ENCODE measurements at places on chromosomes 3 and 15. TPM values are rescaled to one million over a fixed set of nuclear protein-coding genes. Genes with fewer than 3 reads are reported as not detected.
A peak's percentile ranks its signal among the peaks of the same experiment; 100 is the strongest.

The GABRB3 gene
- 0.16 TPM for total RNA-seq

DNA sequence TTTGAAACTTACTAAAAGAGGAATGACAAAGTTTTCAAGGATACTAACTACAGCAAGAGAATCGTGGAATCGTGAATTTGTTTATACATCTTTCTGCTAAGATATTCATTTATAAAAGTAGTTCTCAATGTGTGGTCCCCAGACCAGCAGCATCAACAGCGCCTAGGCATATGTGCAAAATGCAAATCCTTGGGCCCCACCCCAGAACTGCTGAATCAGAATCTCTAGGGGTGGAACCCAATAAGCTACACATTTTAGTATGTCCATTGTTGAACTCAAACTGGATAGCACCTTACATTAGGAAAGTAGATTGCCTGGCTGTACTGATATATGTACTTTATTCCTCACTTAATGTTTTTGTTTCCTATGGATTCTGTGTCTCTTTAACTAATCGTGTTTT lies 346.0 kb downstream of the MFSD1 start:
- H3K4me1 ChIP-seq, result no peaks in the 10 kb centered on the region
- no peaks in the 10 kb centered on the region for H3K36me3 ChIP-seq
- peaks cover 2% of the 10 kb centered on the region for H3K27me3 ChIP-seq
- no peak overlapping the region for H3K4me3 ChIP-seq

GRCh38 chr3:156997351-156997750 lies 162.6 kb downstream of the CCNL1 start:
- H3K36me3 ChIP-seq, result no peaks in the 10 kb centered on the region
- no peak for DNase-seq
- peaks cover 5% of the 10 kb centered on the region for H3K27me3 ChIP-seq

DNA sequence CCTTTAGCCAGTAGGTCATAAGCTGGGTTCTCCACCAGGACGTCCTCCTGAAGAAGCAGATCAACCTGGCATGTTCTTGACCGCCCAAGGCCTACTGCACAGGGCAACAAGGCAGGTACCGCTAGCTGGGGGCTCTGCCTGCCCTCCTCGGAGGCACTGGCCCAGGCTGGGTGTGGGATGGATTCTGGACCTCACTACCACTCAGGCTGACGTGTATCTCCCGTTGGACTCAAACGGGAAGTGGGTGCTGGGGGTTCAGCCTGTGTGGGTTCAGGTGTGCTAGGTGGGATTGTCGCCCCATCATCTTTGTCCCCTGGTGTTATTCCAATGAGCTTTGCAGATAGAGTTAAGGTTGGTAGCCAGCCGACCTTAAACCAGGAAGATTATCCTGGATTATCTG lies 95.0 kb upstream of the SNRPA1 start:
- no peak overlapping the region for H3K4me3 ChIP-seq
- H3K27me3 ChIP-seq, result no peaks in the 10 kb centered on the region
- DNase-seq, result no peak
- peaks cover 6% of the 10 kb centered on the region for H3K4me1 ChIP-seq
- H3K36me3 ChIP-seq, result no peaks in the 10 kb centered on the region

GRCh38 chr3:120094776-120095225 lies 554 bp upstream of the GSK3B start:
- H3K27ac ChIP-seq, result no peak overlapping the region
- H3K36me3 ChIP-seq, result peaks cover 12% of the 10 kb centered on the region
- H3K4me1 ChIP-seq, result peaks cover 16% of the 10 kb centered on the region
- DNase-seq, result peak; percentile 100
- no peaks in the 10 kb centered on the region for H3K27me3 ChIP-seq
- H3K4me3 ChIP-seq, result no peak overlapping the region

DNA sequence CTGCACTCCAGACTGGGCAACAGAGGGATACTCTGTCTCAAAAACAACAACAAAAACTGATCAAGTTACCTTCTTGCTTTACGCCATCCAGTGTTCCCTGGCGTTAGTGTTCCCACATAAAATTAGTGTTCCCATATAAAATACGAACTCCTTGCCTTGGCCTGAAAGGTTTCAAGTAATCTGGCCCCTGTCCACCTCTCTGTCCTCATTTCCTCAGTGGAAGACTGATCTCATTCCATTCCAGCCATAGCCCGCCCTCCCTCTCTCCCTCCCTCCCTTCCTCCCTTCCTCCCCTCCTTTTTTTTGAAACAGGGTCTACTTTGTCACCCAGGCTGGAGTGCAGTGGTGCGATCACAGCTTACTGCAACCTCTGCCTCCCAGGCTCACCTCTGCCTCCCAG lies 2.8 kb upstream of the CAND2 start:
- no peak overlapping the region for H3K4me3 ChIP-seq
- H3K4me1 ChIP-seq, result peaks cover 3% of the 10 kb centered on the region
- peaks cover 3% of the 10 kb centered on the region for H3K27me3 ChIP-seq

The FBXW12 gene
- not detected for total RNA-seq

GRCh38 chr3:109927161-109927560 lies 589.8 kb upstream of the DPPA4 start:
- no peaks in the 10 kb centered on the region for H3K36me3 ChIP-seq
- peaks cover 3% of the 10 kb centered on the region for H3K4me1 ChIP-seq
- no peak overlapping the region for H3K4me3 ChIP-seq
- H3K27ac ChIP-seq, result no peak overlapping the region

DNA sequence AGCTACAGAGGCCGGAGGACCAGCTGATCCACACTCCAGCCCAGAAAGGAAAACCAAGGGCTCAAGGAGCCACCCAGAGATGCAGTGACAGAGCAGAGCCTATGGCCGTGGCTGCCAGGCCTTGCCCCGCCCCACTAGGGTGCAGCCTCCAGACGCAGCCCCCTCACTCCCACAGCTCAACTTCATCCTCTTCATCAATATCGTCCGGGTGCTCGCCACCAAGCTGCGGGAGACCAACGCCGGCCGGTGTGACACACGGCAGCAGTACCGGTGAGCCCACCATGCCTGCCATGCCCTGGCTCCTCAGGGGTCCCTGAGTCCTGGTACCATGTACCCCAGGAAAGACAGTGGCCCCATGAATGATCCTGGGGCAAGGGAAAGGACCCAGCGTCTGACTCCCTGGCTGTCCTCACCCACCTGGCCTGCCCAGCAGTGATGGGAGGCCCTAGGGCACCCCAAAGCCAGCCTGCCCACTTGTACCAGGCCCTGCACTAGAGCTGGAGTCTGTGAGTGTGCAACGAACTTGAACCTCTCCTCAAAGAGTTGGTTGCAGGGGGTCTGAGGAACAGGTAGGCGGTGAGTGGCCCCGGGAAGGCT lies 24.2 kb downstream of the PTH1R start:
- no peaks in the 10 kb centered on the region for H3K4me1 ChIP-seq
- no peak overlapping the region for H3K27ac ChIP-seq
- no peaks in the 10 kb centered on the region for H3K36me3 ChIP-seq
- no peak for DNase-seq
- H3K4me3 ChIP-seq, result no peak overlapping the region

The CFAP20DC gene
- total RNA-seq, result 1.4 TPM

The HTR3E gene
- total RNA-seq, result not detected

DNA sequence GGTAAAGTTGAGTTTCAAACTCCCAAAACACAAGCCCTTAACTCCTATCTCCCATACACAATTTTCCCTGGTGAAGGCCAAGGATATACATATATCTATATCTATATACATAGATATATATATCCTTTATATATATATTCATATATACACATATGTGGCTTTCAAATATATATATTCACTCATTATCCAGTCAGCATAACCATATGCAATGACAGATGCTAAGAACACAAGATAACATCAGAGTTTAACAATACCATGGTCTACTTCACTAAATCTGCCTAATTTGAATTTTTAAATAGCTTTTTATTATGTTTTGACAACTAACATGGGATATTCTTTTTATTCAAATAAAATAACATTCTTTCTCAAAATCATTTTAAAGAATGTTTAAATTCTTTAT lies 24.7 kb downstream of the ZBBX start:
- no peaks in the 10 kb centered on the region for H3K4me1 ChIP-seq
- H3K27me3 ChIP-seq, result no peaks in the 10 kb centered on the region
- no peak for DNase-seq
- no peaks in the 10 kb centered on the region for H3K36me3 ChIP-seq
- no peak overlapping the region for H3K4me3 ChIP-seq
- H3K27ac ChIP-seq, result no peak overlapping the region

- no peak for DNase-seq
- no peaks in the 10 kb centered on the region for H3K27me3 ChIP-seq
- no peak overlapping the region for H3K4me3 ChIP-seq
- no peaks in the 10 kb centered on the region for H3K4me1 ChIP-seq
These were observed 56.4 kb upstream of the TAMM41 start for GRCh38 chr3:11903047-11903446.

The RHOV gene
- 0.40 TPM for total RNA-seq

- H3K27me3 ChIP-seq, result peaks cover 5% of the 10 kb centered on the region
- peak overlapping the region; percentile 70 for H3K27ac ChIP-seq
- no peaks in the 10 kb centered on the region for H3K36me3 ChIP-seq
- peak overlapping the region; percentile 34 for H3K4me3 ChIP-seq
- DNase-seq, result peak; percentile 21
- H3K4me1 ChIP-seq, result peaks cover 33% of the 10 kb centered on the region
These were observed 18.7 kb downstream of the MYO1E start for GRCh38 chr15:59353994-59354416.

The PRICKLE2 gene
- total RNA-seq, result not detected

The LMAN1L gene
- not detected for total RNA-seq

The SUSD5 gene
- total RNA-seq, result not detected

DNA sequence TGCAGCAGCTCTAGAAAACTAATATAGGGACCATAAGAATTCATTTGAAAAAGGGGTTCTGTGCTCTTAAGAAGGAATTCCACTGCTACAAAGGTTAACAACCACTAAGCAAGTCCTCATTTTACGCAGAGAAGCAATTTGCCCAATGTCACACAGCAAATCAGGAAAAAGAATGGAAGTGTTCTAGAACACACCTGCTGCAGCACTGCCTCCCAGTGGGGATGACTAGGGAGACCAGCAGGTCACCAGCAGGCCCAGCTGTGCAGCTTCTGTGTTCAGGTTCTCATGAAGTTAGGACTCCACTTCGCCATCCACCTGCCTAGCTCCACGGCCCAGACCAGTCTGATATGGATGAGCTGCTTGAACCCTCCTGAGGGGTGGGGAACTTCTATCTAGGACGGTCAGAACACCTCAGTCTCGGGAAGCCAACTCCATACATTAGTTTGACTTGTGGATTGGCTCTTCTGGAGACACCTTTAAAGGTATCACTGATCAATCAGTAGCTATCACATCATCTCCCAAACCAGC lies 18.6 kb downstream of the POMGNT2 start:
- peaks cover 9% of the 10 kb centered on the region for H3K4me1 ChIP-seq
- no peaks in the 10 kb centered on the region for H3K27me3 ChIP-seq

DNA sequence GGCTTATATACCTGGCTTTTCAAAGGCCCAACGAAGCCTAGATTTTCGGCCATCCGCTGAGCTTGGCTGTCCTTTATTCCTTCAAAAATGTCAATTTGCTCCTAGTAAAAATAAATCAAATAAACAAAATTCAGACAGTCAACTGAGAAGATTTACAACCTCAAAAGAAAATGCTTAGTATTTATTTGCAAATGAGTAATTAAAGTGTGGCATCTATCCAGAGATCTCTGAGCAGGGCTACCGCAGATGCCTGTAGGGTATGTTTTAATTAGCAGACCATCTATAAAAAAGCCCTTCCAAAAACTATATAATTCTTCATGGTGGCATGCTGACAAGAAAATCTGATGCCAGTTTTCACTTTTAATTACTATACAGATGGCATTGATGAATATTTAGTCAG lies 136.2 kb downstream of the SUCLG2 start:
- peaks cover 34% of the 10 kb centered on the region for H3K36me3 ChIP-seq
- no peak overlapping the region for H3K4me3 ChIP-seq
- no peak overlapping the region for H3K27ac ChIP-seq
- no peak for DNase-seq
- H3K4me1 ChIP-seq, result peaks cover 4% of the 10 kb centered on the region

- peaks cover 26% of the 10 kb centered on the region for H3K4me1 ChIP-seq
- H3K27ac ChIP-seq, result no peak overlapping the region
- no peaks in the 10 kb centered on the region for H3K36me3 ChIP-seq
- DNase-seq, result no peak
These were observed 4.1 kb upstream of the TBC1D23 start for GRCh38 chr3:100256731-100257151.

GRCh38 chr15:85104584-85104983 lies 122.9 kb downstream of the PDE8A start:
- no peaks in the 10 kb centered on the region for H3K4me1 ChIP-seq
- H3K27me3 ChIP-seq, result no peaks in the 10 kb centered on the region
- H3K4me3 ChIP-seq, result no peak overlapping the region
- no peak overlapping the region for H3K27ac ChIP-seq

The RASGRF1 gene
- total RNA-seq, result not detected

GRCh38 chr3:127723011-127723567 lies 50.3 kb downstream of the ABTB1 start:
- no peak overlapping the region for H3K27ac ChIP-seq
- H3K4me1 ChIP-seq, result no peaks in the 10 kb centered on the region

DNA sequence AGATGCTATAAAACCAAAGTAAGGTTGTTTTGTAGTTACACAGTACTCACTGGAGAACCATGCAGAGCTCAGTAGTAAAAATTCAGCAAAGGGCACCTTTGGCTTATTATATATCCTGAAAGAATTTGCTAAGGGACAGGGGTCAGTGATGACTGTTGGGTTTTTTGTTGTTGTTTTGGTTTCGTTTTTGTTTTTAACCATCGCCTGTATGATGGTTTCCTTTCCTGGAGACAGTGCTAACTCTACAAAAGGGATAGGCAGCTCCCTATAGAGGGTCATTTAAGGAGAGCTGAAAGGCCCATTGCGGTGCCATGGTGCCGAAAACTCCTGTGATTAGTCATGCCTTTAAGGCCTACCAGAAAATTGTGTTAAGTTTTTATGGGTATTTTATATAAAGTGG lies 118.2 kb upstream of the GOLIM4 start:
- H3K27me3 ChIP-seq, result no peaks in the 10 kb centered on the region
- H3K27ac ChIP-seq, result no peak overlapping the region
- DNase-seq, result no peak
- no peak overlapping the region for H3K4me3 ChIP-seq

DNA sequence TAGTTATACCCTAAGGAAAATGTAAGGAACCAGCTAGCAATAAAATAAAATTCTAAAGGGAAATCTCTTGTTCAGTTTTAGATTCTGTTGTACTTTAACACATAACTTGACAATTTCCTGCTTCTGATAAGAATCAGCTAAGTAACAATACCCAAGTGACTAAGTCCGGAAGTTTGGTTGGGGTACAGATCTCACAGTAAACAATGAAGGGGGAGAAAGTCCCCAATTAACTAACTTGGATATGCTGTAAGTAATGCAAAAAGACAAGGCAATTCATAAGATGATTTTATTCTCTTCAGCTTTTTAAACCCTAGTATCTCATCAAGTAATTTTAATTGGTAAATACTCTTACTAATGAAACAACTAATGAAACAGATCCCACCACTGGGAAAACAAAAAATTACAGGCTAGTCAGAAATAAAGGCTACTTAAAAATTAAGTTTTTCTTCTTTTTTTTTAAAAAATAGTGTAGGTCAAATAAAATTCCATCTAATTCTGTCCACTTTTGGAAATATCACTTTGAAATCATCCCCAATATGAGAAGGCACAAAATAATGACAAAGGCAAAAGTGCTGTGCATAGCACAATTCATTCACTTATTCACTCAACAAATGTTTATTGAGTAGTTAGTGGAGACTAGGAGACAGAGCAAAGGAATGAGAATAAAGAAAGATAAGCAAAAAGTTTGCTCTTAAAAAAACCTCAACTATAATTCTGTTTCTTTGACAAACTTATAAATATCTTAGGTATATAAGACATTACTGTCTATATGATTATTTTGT lies 37.8 kb upstream of the IL20RB start:
- H3K27me3 ChIP-seq, result no peaks in the 10 kb centered on the region
- no peak for DNase-seq
- H3K4me1 ChIP-seq, result peaks cover 73% of the 10 kb centered on the region
- peaks cover 19% of the 10 kb centered on the region for H3K36me3 ChIP-seq
- H3K27ac ChIP-seq, result peak overlapping the region; percentile 81
- peak overlapping the region; percentile 25 for H3K4me3 ChIP-seq

GRCh38 chr15:29601811-29602210 lies 220.5 kb downstream of the TJP1 start:
- H3K4me3 ChIP-seq, result no peak overlapping the region
- no peak overlapping the region for H3K27ac ChIP-seq
- no peaks in the 10 kb centered on the region for H3K4me1 ChIP-seq
- H3K27me3 ChIP-seq, result peaks cover 7% of the 10 kb centered on the region
- no peaks in the 10 kb centered on the region for H3K36me3 ChIP-seq
